Hematopoietic multipotent progenitor cell treated with erythropoietin and hydrocortisone succinate and interleukin-3 and kit ligand, for 15 days (in vitro differentiated cells): ENCODE measurements at places on chromosomes 5 and 9.

DNA sequence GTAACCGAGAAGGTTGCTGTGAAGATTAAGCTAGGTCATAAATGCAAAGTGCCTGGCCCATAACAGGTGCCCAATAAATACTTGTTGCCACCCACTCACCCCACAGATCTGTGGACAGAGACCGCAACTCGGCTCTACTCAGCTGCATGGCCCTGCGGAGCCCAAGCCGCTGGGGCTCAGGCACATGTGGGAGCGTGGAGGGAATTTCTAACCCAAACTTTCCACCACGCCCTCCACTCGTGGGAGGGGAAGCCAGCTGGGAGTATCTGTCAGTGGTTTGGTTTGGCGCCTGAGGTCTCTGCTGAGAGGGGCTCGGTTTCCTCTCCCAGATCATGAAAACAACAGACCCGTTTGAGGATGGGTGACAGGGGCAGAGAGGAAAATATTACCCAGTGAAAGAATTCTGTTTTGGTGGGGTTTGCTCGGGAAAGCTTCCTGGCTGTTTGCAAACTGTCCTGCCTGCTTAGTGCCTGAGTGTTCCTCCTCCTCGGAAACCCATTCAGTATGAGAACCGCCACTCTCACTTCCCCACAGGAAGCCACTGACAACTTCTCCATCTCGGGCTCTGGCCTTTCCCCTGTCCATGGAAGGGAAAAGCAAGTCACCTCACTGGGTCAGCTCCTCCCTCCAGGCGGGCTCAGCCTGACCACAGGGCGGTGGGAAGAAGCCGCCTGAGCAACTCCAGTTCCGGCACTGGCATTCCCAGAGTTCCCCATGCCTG lies 60.1 kb downstream of the RGS3 start:
- DNase-seq: no peak

- no peak for DNase-seq
Observed at GRCh38 chr9:125797930-125798329, 50.8 kb downstream of the PBX3 start.

- DNase-seq: no peak
Observed at GRCh38 chr9:13911473-13911872, 402.5 kb downstream of the NFIB start.

DNA sequence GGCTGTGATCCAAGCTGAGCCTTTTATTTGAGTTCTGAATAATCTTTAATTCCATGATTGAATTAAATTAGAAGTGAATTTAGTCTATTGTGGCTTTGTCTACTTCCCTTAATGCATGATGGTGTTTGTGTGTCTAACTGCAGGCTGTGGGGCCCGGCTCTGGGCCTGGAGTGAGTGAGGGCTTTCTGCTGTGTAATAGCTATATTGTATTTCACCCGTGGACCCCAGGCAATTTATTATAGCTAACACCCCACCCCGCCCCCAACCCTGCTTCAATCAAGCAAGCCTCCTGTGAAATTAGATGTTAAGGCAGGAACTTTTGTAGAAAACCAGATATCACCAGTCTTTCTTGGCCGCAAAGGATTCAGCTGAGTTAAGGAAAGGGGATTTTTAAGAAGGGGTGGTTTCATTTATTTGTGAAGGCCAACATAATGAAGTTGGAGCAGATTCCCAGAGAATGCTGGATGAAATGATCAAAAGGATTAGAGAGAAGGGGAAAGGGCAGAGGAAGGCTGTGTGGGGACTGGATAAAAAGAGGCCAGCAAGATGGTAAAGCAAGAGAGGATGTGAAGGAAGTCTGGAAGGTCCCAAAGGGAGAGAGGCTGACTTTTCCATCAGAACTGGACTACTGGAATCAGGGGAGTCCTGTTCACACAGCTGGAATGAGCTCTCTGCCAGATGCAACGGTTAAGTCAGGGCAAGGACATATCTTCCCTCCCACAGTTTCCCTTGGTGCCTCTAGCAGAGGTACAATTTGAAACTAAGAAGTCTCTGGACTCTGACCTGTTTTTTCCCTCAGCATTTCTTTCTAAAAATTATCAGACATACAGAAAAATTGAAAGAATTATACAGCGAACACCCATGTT lies 125.3 kb upstream of the SAP30L start:
- DNase-seq: no peak

DNA sequence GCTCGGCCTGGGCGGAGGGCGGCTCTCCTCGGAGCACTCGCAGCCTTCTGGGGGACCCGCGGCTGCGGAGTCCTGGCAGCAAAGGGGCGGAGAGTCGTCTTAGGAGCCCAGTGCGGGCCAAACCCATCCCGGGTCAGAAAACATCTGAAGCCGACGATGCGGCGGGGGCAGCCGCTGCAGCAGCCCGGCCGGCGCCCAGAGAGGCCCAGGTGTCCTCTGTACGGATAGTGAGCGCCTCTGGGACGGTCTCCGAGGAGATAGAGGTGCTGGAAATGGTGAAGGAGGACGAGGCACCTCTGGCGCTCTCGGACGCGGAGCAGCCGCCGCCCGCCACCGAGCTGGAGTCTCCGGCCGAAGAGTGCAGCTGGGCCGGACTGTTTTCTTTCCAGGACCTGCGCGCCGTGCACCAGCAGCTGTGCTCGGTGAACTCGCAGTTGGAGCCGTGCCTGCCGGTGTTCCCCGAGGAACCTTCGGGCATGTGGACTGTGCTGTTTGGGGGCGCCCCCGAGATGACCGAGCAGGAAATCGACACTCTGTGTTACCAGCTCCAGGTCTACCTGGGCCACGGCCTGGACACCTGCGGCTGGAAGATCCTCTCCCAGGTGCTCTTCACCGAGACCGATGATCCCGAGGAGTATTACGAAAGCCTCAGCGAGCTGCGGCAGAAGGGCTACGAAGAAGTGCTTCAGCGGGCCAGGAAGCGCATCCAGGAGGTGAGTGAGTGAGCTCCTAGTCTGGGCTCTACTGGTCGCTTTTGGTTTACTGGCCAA lies 1.2 kb downstream of the JMY start:
- DNase-seq: peak; percentile 50

DNA sequence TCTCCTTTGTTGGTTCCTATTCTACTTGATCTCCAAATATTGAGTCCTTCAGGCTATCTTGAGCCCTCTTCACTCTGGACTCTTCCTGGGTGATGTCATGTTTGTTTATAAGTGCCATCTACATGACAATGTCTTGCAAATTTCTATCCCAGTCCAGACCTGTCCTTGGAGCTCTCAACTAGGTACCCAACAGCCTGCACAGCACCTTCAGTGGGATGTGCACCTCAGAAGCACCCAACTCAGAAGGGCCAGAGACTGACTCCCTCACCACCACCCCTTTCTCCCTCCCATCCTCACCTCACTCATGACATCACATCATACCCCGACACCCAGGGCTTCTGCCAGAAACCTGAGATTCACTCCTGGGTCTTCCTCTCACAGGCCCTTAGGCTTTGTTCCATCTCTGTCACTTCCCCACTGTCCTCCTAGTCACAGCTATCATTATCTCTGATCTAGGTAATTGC lies 14.4 kb downstream of the TXN start:
- DNase-seq: no peak

DNA sequence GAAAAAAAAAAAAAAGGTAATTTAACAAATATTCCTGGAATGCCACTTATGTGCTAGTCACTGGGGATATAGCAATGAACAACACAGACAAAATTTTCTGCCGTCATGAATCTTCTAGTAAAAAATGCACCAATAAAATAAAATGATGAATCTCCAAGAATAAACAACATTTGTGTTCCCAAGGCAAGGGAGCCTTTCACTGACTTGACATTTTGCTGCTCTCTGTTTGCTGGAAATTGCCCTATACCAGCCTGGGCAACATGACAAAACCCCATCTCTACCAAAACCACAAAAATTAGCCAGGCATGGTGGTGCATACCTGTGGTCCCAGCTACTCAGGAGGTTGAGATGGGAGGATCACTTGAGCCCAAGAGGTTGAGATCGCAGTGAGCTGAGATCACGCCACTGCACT lies 64.5 kb upstream of the ERBIN start:
- DNase-seq: no peak

GRCh38 chr5:123701511-123702200 lies 189.7 kb downstream of the CSNK1G3 start:
- no peak for DNase-seq

- no peak for DNase-seq
Observed at GRCh38 chr9:16405421-16405820, 465.0 kb downstream of the BNC2 start.
